Vagina (tissue), 2 donors: ENCODE measurements at places on chromosomes 4 and X. TPM values are rescaled to one million over a fixed set of nuclear protein-coding genes. Genes with fewer than 3 reads are reported as not detected.

DNA sequence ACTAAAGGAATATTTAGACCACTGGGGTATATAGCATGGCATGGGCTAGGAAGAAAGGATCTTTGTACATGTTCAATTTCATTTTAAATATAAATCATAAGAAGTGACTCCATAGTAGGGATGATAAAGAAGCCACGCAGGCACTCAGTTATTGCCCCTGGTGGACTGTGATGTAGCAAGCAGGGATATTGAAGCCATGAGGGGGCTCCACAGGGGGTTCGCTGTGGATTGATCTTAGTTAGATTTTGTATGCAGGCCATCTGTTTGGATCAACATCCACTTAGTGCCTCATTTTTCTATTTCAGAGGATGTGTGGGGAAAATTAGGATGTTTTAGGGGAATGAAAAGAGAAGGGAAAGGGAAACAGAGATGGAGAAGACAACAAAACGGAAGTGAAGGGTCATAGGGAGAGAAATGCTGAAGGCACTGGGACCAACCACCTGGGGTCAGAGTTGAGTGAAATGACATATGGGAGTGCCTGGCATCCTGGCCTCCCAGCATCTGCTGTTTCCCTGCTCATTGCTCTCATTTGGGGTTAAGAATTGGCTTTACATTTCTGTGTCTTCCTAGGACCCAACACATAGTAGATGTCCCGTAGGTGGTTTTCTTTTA, 11.2 kb upstream of the FREM3 start:
- no peak for DNase-seq

DNA sequence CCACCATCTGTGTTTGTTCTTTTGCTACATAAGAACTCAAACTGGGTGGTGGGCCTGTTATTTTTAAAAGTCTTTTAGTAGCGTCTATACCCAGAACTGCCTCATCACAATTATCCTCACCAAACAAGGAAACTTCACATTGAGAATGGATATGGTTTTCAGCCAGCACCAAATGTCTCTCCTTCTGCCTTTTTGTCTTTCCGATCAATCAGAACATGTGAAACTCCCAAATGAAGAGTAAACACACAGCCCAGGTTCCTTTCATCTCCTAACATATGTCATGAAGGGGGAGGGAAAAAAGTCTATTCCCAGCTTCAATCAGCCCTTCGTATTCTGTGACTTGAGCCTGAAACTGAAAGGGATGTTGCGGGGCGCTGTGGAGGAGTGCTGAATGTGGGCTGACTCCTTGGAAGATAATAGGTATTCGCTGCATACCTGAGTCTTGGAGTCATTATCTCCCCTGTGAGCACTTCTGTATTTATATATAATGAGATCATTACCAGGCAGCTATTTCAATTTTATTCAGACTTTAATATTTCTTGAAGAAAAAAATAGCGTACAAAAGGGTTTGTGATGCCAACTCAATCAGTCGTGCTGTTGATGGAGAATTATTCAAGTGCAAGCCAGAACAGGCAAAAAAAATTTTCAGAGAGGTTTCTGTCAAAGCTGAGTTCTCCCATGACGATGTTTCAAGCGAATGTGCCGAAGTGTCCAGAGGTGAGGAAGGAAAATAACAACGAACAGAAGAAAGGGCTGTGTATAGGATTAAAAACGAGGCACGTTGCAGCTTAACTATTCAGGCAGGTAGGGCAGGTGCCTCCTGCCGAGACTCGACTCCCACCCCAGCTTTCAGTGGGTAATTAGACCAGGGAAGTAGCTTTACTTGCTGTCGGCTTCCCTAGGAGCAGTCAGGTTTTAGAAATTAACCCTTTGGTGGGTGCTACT, 163.9 kb upstream of the NOCT start:
- DNase-seq, result no peak

GRCh38 chr4:155535802-155536454, 130.7 kb upstream of the GUCY1A1 start:
- DNase-seq, result no peak

Gene MAGED4B
- total RNA-seq, result 19.6 TPM

DNA sequence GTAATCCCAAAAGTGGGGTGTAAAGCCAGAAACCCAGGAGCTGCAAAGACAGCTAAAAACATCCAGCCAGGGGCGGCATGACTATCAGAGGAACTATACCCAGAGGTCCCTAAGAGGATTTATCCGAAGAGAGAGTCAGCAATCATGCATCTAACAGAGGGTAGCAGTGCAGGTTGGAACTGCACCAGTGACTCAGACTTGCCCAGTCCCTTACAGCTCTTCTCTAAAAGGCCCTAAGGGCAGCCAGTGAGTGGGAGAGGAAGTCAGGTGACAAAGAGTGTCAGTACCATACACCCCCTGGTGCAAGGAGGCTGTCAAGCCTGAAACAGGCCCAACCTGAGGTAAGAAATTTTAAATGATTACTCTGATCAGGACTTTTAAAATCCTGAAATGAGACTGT, 88.1 kb downstream of the CAMK2D start:
- DNase-seq, result no peak

Gene UGT2B11
- total RNA-seq, result not detected

- no peak for DNase-seq
Measured at GRCh38 chr4:41561244-41561643, 23.3 kb downstream of the LIMCH1 start.

DNA sequence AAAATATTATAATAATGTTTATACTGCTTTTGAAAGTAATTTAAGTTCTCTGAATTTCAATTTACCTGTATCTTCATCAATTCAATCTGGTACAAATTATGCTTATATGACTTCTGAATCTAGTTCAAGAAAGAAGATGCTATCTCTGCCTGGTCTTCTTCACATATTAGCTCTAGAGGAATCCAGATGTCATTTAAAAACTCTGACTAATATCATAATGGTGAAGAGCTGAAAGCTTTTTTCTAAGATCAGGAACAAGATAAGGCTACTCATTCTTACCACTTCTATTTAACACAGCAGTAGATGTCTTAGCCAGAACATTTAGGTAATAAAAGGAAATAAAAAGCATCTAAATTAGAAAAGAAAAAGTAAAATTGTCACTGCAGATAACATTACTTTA, 636.1 kb downstream of the ARAP2 start:
- DNase-seq, result no peak

- DNase-seq, result no peak
Measured at GRCh38 chrX:5852941-5853340, 375.7 kb downstream of the NLGN4X start.

- DNase-seq, result no peak
Measured at GRCh38 chr4:76640353-76640910, 205.4 kb downstream of the SHROOM3 start.

- DNase-seq, result no peak
Measured at GRCh38 chr4:113146876-113147358, 97.5 kb downstream of the ANK2 start.

DNA sequence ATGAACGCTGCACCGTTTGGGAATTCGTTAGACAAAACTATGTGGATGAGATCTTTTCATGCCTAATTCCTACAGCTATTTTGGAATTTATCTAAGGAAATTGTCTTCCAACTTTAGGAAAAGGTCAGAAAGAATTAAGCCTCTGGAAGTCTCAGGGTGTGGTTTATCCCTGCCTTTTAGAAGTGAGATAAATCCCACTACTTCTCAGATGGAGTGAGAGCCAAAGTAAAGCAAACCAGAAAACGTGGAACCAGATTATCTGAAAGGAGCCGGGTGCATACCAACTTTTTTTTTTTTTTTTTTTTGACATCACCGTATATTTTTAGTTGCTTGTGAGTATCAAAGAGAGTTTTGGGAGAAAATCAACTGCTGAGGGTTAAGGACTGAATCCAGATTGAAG, 79.6 kb downstream of the VCX2 start:
- no peak for DNase-seq

DNA sequence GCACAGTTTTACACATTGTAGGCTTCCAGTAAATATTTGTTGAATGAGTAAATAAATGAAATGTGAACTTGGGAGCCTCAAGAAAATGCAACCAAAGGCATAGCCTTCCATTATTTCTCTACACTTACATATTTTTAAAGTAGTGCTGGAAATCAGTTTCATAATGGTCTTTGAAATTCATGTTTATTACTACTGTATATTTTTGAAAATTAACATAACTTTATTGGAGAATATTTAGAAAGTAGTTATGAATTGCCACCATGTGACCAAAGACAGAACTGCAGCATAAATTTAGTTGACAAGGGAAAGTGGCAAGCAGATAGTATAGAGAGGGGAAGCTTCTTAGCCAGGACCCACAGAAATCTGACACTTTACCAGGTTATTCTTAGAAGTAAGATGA, 6.4 kb downstream of the TCEAL8 start:
- no peak for DNase-seq

Gene TIGD2
- total RNA-seq, result 4.4 TPM

DNA sequence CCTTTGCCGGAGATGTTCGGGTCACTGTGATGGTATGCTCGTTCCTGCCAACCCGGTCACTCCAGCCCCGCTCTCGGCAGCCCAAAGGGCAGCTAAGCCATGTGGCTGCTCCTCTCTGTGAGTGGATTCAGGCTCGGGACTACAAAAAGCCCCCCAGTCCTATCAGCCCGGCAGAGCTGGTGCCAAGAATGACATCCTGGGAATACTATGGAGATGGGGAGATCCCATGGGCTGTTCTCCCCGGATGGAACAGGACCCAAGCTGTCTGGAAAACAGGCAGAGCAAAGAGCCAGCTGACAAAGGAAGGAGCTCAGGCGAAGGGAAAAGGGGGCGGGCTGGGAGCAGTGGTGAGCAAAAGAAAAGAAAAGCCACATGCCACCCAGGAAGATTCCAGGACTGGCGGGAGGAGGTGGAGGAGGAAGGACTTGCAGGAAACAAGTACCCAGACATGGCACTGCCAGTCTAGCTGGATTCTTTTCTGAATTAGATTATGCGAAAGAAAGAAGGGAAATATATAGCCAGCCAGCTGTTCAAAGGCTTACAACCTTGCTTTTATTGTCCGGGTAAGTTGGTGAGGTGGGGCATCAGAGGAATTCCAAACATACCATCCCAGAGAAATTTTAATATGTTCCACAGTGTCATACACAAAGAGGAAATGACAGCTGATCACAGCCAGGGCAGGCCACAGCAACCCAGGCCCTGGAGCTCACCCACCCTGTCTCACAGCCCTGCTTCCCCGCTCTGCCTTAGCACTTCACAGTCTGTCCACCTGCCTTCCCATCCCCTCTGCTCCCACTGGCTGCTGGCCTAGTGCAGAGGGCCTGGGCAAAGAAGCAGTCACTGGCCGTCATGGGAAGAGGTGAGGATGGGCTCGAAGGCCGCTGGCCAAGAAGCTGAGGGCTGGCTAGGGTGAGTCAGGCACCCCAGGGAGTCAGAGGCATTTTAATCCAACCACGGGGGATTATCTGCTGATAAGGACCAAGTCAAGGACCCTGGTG, 3.4 kb downstream of the NDP start:
- no peak for DNase-seq

DNA sequence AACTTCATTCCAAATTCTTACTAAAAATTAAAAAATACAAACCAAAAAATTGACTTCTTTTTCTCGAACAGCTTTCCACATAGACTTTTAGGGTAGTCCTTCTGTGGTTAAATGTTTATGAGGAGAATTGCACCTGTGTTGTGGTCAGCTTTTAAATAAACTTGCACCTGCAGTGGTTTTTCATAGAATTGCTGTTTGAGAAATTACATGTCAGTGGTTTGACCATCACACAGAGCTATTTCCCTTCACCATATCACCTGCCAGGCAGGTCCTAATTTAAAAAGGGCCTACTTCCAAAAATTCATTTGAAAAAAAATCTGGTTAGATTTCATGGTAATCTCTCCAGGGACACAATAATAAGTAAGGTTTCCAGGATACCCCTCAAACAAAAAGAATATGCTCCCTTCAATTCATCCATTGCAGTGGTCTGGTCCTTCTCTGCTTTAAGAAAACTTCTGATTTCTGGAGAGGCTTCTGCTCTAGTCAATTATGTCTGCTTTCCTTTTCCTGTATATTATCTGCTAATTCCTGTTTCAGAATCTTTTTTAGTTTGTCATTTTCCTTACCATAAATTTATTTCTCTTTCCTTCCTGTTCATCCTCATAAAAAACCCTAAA, 9.8 kb upstream of the UTP3 start:
- no peak for DNase-seq

DNA sequence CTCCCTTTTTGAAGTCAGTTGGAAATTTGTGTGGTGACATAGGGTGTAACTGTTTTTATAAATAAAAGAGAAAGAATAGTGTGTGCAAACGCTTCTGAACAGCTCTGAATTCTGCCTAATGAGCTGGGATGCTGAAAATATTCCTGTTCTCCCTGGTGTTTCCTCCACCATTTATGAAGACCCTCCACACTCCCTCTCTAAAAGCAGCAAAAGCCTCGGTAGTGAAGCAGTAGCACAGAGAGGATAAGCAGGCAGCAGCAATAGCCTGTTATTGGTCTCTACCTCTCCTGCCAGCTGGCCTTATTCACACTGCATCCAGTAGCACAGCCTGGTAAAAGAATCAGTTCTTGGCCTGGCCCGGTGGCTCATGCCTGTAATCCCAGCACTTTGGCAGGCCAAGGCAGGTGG, 406.1 kb downstream of the IQCM start:
- no peak for DNase-seq

- DNase-seq, result no peak
Measured at GRCh38 chr4:23828779-23829178, 61.1 kb downstream of the PPARGC1A start.

DNA sequence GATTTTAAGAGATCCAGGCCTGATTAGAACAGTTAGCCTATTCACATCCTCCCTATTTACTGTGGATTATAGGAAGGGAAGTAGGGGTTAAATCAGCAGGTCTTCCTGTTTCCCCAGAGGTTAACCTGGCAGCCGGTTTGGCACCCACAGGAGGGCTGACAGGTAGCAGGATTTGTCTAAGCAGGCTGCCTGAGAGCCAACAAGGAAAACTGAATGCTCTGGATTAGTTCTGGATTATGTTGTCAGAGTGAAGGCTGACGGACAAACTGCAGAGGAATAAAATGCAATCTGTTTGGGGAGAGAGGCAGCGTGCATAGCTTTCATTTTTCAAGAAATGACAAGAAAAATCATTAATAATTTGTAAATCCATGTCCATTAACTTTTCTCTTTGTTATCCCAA, 397.1 kb upstream of the FAM241A start:
- DNase-seq, result no peak

- no peak for DNase-seq
Measured at GRCh38 chrX:136697156-136697555, 49.2 kb downstream of the CD40LG start.

GRCh38 chr4:168291242-168291641, 27.3 kb downstream of the DDX60 start:
- no peak for DNase-seq

DNA sequence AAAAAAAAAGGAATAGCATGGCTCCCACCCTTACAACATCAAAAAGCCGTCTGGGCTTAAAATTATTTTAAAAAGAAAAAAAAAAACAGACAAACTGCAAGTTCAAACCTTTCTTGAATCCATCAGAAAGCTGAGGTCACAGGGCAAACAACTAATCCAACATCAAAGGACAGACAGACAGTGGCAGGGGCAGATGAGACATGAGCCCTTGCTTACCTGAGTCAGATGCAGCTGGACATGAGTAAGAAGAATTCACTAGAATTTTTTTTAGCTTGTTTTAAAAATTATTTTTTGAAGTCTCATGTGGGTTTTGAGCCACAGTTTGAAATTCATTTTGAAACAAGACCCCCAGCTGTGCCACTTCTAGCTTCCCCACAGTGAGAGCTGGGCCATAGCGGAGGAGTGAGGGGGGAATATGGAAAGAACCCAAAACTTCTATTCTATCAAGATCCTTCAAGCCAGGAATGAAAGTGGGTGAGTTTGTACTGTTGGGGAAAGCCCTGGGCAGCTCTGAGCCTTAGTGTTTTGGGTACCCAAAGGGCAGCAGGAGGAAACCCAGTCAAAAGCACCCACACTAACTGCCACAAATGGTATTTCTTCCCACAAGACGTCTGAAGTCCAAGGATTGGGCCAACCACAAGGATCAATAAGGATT, 111.4 kb downstream of the ATXN3L start:
- DNase-seq, result no peak

Gene FDCSP
- not detected for total RNA-seq

- DNase-seq, result no peak
Measured at GRCh38 chr4:101621120-101621519, 169.4 kb upstream of the BANK1 start.
